ENCODE measurements at places on chromosomes 12 and 14. TPM values are rescaled to one million over a fixed set of nuclear protein-coding genes. Genes with fewer than 3 reads are reported as not detected.

SYCP3 gene
- not detected for total RNA-seq

CDH24 gene
- total RNA-seq = 17.2 TPM

ARG2 gene
- 21.0 TPM for total RNA-seq

DNA sequence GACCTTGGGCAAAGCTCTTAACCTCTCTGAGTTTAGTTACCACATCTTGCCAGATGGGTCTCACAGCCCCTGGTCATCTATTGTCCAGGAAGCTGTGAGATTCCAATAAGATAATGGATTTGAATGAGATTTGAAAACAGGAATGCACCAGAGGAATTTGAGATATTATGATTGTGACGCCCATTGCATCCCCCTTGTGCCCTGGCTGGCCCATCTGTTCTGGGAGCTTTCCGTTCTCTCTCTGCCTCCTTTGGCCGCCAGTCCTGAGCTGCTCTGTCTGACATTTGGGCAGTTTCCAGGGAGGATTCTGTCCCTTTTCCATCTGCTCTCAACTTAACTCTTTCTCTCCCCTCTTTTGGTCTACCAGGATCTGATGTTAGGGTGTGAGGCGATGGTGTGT lies 24.6 kb downstream of the SRRM4 start:
- H3K27me3 ChIP-seq = no peaks in the 10 kb centered on the region
- no peaks in the 10 kb centered on the region for H3K36me3 ChIP-seq
- H3K27ac ChIP-seq = peak overlapping the region; percentile 58
- no peak for DNase-seq

- no peak overlapping the region for H3K27ac ChIP-seq
- H3K27me3 ChIP-seq = no peaks in the 10 kb centered on the region
- no peaks in the 10 kb centered on the region for H3K36me3 ChIP-seq
- H3K4me1 ChIP-seq = no peaks in the 10 kb centered on the region
- no peak overlapping the region for H3K4me3 ChIP-seq
- no peak for DNase-seq
Measured at GRCh38 chr12:30399859-30400258, 295.8 kb downstream of the IPO8 start.

- H3K4me3 ChIP-seq = no peak overlapping the region
- no peaks in the 10 kb centered on the region for H3K36me3 ChIP-seq
- DNase-seq = no peak
Measured at GRCh38 chr12:108905725-108906124, 25.8 kb downstream of the DAO start.

All from endodermal cell (in vitro differentiated cells).